ENCODE measurements at places on chromosomes 5 and 9.

DNA sequence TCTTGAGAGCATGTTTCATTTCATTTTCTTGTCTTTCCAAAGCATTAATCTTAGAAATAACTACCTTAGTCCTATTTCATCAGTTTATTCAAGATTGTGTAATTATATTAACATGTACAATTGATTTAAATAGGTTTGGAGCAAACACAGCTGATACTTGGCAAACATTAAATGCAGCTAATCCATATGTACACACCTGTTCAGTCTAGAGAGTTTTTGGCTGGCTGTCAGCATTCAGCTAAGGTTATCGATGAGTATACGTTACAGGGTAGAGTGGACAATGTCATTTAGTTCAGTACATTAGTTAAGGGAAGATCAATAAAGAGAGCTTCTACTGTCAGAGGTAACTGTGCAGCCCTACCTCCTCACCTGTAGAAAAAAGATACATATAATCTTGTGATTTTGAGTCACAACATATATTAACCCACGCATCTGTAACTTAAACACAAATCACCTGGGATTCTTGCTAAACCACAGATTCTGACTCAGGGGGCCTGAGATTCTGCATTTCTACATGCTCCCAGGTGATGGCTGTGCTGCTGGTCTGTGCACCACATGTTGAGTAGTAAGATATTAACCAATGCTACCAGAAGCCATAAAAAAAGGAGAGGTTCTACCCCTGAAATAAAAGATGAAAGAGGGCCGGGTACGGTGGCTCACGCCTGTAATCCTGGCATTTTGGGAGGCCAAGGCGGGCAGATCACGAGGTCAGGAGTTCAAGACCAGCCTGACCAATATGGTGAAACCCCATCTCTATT, 34.1 kb upstream of the PCA3 start:
- DNase-seq: no peak

- no peak for DNase-seq
Measured at GRCh38 chr5:164256351-164256750, 750.9 kb downstream of the MAT2B start.

DNA sequence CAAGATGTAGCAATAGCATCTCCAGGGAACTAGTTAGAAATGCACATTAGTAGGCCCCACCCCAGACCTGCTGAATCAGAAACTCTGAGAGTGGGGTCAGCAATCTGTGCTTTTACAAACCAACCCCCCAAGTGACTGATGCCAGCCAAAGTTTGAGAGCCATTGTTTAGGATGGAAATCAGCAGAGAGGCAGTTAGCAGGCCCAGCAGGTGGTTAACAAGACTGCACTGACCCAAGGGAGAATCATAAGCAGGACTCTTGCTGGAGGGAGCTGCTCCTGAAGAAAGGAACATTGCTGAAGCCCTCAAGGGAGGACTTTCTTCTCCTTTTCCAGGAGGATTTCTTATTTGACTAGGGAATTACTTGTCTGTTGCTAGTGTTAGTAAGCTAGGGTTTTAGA, 74.2 kb upstream of the SLC12A2 start:
- no peak for DNase-seq

GRCh38 chr9:85971731-85972130, 30.8 kb downstream of the NAA35 start:
- no peak for DNase-seq

DNA sequence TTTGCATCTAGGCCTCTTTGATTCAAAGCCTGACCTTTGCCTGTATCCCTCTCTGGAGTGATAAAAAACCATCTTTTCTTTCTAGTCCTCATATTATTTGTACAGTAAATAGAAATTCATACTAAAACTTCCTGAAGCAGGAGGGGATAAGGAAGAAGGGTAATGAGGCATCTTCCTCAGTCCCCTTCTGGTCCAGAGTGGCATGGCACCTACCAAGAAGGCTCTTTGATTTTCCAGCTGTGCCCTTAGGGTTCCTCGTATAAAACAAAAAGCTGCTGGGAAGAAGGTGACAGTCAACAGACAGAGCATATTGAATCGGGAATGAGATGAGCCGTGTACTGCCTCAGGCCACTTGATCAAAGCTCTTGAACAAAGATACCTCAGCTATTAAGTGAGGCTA, 71.9 kb upstream of the SPDL1 start:
- DNase-seq: no peak

- no peak for DNase-seq
Measured at GRCh38 chr5:96941140-96941539, 5.3 kb downstream of the LNPEP start.

- peak; percentile 99 for DNase-seq
Measured at GRCh38 chr9:34379334-34380033, 2.8 kb upstream of the MYORG start.

GRCh38 chr9:86353655-86354010, 577 bp downstream of the TUT7 start:
- peak; percentile 32 for DNase-seq

- peak; percentile 54 for DNase-seq
Measured at GRCh38 chr9:98074115-98074990, 17.8 kb downstream of the NANS start.

DNA sequence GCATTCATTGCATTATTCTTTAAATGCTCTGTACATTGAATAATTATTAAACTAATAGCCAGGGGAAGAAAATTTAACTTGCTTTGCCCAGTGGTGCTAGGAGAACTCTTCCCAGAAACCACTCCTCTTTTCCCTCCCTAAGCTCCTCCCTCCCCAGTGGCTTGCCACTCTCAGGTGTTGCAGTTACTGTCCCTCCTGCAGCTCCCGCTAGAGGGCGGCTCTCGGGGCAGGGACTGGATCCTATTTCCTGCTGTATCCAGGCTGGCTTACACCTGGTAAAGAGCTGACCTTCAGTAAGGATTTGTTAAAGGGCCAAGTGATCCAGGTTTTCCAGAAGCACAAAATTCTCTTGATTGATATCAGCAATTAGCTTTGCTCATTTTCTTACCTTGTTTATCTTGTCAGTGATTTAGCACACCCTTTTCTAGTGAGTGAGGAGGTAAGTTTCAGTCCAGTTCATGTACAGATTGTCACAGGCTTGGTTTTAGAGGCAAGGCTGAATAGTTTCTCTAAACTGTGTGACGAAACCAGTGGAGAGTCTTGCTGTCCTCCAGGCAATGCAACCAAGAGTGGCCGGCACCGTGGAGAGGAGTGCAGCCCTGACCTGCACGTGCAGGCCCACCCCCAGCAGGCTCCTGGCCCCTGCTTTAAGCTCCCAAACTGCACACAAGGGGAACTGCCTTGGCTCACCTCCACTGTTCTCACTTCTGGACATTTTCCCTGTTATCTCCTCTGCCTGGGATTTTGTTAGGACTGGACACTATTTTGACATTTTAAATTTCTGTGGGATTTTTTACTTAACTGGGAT, 423.8 kb downstream of the SPOCK1 start:
- no peak for DNase-seq

DNA sequence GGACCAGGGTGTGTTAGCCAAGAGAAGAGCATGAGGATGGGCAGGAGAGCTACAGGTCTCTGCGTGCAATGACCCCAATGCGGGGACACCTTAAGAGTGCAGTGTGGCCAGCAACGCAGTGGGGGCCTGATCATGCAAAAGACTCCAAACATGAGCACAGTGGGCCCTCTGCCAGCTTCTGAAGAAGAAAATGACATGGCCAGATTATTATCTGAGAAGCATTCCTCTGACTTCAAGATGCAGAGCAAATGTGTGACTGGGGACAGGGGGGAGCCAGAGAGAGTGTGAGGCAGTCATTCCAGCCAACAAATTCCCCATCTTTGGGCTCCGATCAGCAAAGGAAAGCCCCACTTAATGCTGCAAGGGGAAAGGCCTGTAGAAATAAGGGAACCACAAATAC, 229.4 kb downstream of the CDK5RAP2 start:
- DNase-seq: no peak

DNA sequence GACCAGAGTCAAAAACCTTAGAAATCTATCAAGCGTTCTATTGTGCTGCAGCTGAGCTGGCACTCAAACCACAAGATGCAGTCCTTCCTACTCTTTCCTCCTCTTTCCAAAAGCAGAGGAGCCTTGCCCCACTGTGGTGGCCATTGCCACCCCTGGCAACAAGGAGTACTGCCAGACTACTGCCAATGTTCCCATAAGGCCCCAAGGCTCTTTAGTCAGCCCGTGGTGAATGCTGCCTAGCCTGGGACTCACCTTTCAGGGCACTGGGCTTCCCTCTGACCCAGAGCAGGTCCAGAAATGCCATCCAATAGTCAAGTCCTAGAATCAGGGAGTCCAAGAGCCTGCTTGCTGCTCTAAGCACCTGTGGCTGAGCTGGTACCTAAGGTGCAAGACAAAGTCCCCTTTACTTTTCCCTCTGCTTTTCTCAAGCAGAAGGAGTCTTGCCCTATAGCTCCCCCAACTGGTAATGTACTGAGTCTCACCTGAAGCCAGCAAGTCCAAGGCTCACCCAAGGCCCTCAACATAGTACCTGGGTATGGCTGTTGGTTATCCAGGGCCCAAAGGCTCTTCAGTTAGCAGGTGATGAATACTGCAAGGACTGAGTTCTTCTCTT, 219.4 kb downstream of the ATPSCKMT start:
- DNase-seq: no peak

DNA sequence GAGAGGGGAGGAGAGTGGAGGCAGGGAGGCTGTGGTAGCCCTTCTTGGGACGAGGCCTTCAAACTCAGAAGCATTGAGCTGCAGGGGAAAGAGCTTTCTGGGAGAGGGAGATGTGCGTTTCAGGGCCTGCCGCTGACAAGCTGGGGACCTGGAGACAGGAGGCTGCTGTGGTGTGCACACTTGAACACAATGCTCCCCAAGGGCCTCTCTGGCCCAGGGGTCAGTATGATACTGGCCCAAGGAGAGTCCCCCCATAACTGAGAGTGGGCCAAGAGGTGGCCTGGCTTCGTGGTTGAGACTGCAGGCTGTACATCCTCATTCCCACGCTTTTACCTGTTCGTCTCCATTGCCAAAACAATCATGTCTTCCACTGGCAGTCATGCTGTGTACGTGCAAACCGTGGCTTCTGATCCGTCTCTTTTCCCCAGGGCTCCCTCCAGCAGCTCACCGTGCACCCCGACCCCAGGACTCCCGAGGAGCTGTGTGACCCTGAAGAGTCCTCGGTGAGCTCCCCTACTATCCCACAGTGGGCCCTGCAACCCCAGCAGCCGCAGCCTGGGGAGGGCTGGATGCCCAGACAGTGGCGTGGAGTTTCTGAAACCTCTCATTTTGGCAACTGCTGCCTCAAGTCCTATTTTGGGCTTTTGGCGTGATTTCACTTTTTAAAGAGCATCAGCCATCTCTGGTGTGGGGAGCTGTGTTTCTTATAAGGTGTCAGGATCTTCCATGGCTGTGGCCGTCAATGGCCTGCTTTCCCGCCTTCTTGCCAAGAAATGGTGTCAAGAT, 43.4 kb downstream of the COL15A1 start:
- DNase-seq: no peak

- DNase-seq: no peak
Measured at GRCh38 chr5:170053896-170054295, 51.8 kb upstream of the FOXI1 start.

- DNase-seq: no peak
Measured at GRCh38 chr9:126671381-126671831, 57.7 kb downstream of the LMX1B start.

DNA sequence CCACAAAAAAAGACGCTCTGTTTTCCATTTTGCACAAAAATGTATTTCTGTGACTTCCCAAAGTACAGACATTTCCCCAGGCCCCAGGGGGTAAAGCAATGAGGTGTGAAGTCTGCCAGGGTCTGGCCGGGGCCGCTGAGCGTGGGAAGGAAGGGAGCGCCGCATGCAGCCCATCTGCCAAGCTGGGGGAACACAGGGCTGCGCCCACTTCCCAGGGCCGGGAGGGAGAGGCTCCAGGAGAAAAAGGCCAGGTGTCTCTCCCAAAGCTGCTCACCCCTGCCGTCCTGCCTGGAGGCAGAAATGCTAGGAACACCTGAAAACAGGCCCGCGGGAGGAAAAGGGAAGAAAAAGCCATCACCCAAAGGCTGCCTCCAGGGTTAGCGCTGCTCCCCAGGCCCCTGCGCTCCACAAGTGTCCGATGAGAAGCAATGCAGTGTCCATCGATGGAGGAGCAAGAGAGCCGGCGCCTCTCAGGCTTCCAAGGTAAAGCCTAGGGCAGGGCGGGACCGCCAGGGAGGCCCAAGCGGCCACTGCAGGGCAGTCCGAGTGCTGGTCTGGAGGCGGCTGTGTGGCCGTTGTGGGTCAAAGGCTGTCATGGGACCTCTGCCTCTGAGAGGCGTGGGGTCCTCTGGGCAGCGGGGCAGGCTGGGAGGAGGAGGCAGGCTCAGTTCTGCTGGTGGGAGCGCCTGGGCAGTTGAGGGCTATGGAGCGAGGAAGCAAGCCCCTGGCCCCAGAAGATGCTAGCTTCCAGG, 6.0 kb upstream of the ZDHHC12 start:
- no peak for DNase-seq

- DNase-seq: no peak
Measured at GRCh38 chr5:72516916-72517315, 9.7 kb upstream of the ZNF366 start.

DNA sequence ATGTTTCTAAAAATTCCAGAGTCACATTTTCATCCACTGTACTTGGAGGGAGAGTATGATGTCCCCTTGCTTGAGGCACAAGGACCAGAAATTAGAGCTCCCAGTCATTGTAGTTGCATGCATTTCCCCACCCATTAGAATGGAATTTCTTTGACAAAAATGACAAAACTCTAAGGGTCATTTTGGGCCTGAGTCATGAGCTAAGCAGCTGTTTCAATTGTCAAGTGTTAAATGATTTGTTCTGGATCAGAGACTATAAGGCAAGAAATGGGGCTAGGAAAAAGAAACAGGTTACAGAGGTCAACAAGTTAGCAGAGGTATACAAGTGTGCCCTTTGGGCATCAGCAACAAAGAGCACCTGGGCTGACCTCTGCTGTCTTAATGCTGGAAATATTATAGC, 131.2 kb upstream of the IQGAP2 start:
- DNase-seq: no peak

GRCh38 chr9:121699571-121700164, 48.2 kb downstream of the DAB2IP start:
- no peak for DNase-seq

DNA sequence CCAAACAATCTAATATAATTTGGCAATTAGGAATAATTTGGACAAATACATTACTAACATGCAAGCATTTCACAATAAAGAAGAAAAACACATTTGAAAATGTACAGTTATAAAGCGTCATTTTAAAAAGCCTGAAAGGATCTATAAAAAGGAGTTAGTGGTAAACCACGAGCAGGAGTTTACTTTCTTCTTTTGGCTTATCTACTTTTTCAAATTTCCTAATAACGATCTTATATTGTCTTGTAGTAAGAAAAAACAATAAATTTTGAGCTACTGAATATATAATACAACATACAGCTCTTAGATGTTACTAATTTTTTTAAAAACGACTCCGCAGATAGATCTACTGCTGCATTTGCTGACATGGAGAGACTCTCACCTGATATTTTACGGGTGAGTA, 79.9 kb downstream of the SMIM23 start:
- DNase-seq: no peak

GRCh38 chr5:147382776-147383175, 127.1 kb downstream of the DPYSL3 start:
- no peak for DNase-seq

GRCh38 chr9:76688471-76689238, 75.6 kb upstream of the PCA3 start:
- no peak for DNase-seq

GRCh38 chr5:119743927-119744326, 114.6 kb downstream of the FAM170A start:
- DNase-seq: no peak

All from stimulated activated CD4-positive, alpha-beta T cell treated with anti-CD3 and anti-CD28 coated beads, Interleukin-12 subunit alpha, Interleukin-12 subunit beta, amount 100 ng/mL, for 48 hours (primary cell).